ENCODE measurements at places on chromosomes 11 and 22.

- DNase-seq = no peak
These were observed 9.8 kb downstream of the SPON1 start for GRCh38 chr11:13972043-13972910.

DNA sequence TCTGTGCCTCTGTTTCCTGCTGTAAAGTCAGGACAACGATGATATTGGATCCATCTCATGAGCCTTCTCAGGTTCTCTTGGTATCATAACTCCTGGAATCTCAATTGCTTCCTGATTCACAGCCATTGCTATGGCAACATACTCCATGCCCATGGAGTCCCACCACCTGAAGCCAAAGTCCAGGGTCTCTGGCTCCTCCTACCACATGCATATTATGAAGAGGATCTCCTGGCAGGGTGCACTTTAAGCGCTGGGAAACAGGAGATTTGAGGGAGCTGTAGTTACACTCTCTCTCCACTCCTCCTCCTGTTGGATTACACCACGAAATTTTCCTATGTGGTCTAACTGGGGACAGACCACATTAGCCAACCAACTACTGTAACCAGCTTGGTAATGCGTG lies 130.9 kb upstream of the SEZ6L start:
- peak; percentile 7 for DNase-seq

- no peak for DNase-seq
These were observed 45.5 kb downstream of the ARL14EP start for GRCh38 chr11:30368394-30368793.

DNA sequence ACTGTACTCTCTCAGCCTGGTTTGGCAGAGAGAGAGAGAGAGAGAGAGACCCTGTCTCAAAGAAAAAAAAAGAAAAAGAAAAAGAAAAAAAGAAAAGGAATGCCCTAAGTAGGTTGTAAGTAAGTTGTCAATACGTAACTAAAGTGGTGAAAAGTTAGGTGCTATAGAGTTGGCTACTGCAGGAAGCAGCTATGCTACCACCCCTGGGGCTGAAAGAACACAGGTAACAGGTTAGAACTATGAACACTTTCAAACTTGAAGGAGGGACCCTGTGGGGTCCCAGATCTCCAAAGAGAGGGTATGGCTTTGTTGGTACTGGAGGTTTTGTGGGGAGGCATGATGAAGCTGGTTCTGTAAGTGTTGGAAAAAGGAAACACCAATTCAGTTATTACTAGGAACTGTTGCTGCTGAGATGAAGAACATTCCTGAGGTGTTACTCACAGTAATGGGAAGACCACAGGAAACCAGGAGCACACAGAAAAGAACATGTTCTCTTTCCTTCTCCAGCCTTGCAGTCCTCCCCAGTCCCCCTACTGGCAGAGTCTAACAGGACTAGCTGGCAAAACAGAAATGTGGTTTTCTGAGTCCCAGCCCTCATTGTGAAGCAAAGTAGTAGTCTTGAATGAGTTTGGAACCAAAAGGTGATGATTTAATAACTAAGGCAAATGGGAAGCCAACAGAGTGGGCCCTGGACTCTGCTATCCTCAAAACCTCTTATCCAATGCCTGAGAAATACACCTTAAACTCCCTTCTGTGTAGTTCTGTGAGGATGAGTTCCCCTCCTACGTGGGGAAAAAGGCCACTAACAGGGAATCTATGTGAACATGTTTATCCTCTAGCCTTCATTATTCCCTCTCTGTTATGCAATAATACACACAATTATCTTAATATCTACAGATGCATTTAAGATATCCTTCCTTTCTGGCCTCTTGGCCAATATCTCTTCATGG lies 427.0 kb upstream of the DDI1 start:
- DNase-seq = no peak
